SHP77 (cell line): ENCODE measurements at places on chromosomes 16 and 17.
A peak's percentile ranks its signal among the peaks of the same experiment; 100 is the strongest.

GRCh38 chr17:50904518-50905459 lies 38.6 kb upstream of the TOB1 start:
- DNase-seq = peak; percentile 47

DNA sequence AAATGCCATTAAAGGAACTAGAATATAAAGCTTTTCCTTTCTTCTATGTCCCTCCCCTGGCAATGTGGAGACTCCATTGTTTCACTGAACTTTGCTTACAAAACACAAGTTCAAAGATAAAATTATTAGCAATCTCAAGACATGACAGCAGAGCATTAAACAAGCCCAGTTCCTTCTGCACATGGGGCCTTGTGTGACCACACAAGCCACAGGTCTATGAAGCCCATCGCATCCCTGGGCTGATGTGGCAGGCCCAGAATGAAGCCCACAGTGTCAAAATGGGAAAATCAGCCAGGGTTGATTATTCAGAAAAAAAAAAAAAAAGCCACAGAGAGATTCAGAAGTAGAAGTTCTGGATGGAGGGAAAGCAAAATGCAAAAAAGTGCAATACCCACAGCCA lies 12.9 kb upstream of the SLC39A11 start:
- DNase-seq = no peak

DNA sequence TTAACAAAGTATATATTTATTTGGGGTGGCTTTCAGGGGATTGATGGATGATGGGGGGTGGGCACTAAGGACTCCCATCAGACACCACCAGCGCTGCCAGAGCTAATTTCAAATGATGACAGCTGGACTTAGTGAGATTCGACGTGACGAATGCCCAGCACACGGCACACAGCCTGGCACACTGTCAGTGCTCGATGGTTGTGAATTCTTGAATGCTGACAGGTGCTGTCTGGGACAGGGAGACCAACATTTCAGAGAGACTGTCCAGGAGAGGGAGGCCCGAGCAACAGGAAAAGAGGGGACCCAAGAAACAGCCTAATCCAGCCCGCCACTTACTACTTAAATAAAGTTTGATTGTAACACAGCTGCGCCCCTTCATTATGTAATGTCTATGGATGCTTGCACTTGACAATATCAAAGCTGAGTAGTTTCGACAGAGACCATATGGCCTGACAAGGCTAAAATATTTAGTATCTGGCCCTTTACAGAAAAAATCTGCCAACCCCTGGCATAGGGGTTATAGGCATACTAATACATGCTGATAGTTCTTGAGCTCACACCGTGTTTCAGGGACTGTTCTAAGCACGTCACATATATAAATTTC lies 6.2 kb upstream of the MPRIP start:
- no peak for DNase-seq

DNA sequence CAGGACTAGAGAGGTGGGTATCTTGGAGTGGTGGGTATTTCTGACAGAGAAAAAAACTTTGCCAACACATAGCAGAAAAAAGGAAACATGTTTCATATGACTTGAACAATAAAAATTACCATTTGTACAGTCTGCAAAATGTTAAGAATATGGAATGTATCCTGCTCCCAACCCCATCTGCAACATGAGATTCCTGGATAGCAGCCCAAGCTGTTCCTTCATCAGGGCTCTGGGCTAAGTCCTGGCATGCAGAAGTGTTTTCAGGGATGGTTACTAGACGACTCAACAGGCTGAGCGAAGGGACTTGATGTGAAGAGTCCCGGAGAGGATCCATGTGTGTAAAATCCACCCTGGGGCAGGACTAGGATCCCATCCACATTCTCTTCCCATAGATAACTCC lies 121.0 kb upstream of the IRX3 start:
- no peak for DNase-seq

DNA sequence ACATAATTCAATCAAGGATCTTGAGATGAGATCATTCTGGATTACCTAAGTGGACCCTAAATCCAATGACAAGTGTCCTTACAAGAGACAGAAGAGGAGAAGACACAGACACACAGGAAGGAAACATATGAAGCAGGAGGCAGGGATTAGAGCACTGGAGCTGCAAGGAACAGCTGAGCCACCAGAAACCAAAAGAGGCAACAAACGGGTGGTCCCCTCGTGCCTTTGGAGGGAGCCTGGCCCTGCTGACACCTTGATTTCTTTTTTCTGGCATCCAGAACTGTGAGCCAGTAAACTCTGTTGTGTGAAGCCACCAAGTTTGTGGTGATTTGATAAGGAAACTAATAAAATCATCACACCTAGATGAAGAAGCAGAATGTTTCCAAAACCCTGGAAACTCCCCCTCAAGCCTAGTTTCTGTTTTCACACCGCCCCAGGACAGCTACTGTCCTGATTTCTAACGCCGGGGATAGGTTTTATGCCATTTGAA lies 115.2 kb downstream of the PITPNC1 start:
- no peak for DNase-seq

DNA sequence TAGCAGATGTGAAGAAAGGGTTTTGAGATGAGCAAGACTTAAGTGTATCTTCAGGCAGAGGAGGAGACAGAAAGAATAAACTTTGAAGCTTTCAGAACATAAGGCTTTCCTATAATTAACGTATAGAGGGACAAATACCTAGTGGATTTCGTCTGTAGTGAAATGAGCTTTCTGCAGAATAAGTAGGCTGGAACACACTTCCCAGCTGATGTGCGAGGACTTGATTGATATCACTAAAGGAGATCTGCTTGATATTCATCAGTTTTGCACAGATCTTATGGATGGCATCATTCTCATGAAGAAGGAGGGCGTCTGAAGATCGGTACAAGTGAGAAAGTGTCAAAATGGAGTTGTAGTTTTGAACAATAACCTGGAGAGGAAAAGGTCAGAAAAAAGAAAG lies 14.8 kb downstream of the TUBD1 start:
- no peak for DNase-seq

GRCh38 chr16:21650521-21650920 lies 1.9 kb downstream of the IGSF6 start:
- no peak for DNase-seq

GRCh38 chr16:54194334-54194743 lies 92.2 kb downstream of the IRX3 start:
- no peak for DNase-seq

DNA sequence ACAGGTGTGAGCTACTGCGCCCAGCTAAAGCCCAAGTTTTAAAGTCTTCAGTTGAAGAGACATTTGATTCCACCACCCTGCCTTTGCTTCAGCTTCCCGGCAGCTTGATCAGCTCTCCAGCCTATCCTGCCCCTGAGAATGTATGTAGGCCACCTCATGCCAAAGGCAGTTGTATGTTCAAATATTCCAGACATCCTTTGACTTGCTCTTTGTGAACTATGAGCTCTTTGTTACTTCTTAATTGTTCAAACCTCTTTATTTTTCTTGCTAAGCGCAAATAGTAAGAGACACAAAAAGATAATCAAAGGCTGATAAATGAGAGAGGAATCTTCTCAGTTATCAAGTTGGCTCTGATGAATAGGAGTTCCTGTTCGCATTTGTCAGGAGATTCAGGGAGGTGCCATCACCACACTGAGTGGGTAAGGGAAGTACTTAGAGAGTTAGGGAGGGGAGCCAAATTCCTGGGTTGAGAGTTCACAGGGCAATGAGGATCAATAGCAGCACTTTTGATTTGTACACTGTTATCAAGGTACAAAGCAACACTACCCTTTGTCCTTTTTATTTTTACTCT lies 32.0 kb upstream of the SUPT4H1 start:
- DNase-seq = no peak

DNA sequence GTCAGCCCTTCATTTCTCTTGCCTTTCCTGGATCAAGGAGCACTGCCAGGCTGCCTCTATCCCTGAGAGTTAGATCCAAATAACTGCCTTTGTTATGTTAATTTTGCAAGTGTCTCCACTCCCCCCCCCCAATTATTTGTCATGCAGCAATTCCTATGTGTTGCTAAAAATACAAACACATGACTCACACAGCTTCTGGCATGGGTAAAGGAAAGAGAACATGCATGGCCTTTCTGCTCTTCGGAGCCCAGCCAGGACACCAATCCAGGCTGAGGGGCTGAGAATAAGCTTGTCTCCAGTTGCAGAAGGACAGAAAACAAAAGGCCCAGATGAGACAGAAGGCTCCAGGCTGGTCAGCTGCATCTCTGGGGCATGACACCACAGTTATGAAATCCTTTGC lies 148.0 kb upstream of the TNRC6C start:
- DNase-seq = no peak

DNA sequence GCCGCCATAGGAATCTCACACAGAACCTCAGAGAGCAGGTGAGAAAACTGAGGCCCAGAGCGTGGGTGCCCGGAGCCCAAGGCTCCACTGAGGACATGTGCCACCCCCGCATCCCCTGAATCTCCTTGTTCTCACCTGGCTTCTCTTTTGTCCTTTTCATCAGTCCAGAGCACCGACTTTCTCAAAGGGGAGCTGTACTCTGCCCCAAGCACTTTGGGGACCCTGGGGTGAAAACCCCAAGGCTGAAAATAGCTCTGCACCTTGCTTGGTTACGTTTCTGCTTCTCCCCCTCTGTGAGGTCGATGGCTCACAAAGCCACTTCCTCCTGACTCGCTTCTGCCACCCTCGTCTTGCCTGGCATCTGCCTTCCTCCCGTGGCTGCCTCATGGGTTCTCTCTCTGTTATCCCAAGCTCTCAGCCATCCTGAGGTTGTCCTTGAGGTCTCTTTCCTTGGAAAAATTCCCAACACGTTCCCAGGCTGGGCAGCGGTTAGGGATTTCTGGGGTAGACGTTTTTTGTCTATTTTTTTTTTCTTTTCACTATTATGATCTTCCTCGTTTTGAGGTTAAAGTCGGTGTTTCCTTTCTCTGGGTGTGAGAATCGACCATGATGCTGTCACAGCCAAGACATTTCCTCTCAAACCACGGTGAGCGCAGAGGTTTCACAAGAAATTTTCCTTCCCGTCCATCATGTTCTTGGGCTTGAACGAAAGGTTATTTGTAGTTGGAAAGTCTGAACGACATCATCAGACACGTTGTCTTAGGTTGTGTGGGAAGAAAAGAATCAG lies 37.2 kb downstream of the IRF8 start:
- DNase-seq = no peak

DNA sequence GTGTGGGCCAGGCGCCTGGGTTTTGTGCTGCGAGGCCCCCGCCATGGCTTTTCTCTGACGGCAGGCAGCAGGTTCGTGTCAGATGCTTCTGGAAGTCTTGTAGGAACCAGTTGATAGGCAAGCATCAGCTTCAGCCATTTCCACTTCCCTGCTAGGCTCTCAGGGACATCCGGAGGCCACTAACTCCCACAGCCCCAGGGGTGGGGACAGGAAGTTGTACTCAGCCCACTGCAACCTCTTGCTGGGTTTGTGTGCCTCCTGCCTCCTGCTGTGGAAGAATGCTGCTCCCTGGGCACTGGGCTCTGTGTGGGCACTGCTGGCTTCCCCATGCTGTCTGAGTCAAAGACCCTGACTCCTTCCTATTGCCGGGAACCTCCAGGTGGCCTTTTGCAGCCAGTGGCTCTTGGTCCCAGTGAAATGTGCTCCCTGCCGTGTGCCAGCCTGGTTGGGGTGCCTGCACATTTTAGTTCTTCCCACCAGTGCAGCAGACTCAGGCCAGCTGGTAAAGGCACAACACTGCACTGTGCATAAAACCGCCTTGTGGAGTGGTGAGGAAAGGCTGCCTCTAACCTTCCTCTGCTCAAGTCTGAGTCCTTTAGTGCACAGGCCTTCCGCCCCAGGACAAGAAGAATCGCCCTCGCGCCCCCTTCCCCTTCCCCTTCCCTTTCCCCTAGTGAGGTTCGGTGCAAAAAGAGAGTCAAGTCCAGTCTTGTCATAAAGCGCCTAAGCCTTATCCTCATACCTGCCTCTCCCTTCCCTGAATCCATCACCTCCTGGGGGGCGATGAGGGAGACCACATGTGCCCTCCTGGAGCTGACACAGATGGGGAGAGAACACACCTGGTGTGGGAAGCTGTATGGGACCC lies 16.6 kb downstream of the LDHD start:
- no peak for DNase-seq
